Kidney tubule cell (primary cell): ENCODE measurements at places on chromosomes 3 and 15.

- no peak for DNase-seq
Observed at GRCh38 chr3:123782488-123782887, 101.6 kb downstream of the MYLK start.

DNA sequence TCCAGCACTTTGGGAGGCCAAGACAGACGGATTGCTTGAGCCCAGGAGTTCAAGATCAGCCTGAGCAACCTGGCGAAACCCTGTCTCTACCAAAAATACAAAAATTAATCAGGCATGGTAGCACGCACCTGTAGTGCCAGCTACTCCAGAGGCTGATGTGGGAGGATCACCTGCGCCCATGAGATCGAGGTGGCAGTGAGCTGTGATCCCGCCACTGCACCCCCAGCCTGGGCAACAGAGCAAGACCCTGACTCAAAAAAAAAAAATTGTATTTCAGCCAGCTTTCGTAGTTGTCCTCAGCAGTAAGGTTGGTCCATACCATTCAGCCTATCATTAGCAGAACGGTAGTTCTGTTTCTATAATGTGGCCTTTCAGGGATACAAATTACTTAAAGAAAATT, 66.6 kb upstream of the FURIN start:
- DNase-seq: no peak

DNA sequence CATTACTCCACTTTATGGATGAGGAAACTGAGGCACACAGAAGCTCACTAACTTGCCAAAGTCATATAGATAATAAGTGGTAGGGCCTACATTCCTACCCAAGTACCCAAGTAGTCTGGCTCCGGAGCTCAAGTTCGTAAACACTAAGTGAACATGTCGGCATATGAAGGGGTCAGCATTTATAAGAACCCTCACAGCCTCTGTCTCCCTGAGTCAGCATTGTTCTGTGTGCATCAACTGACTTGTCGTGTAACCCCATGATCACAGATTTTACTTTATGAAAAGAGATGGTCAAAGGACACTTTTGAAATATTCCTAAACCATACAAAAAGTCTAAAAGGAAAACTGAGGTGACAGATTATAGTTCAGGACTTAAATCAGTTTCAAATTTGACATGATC, 260.1 kb upstream of the CCDC54 start:
- no peak for DNase-seq

GRCh38 chr3:89268059-89268458, 160.6 kb downstream of the EPHA3 start:
- DNase-seq: no peak

DNA sequence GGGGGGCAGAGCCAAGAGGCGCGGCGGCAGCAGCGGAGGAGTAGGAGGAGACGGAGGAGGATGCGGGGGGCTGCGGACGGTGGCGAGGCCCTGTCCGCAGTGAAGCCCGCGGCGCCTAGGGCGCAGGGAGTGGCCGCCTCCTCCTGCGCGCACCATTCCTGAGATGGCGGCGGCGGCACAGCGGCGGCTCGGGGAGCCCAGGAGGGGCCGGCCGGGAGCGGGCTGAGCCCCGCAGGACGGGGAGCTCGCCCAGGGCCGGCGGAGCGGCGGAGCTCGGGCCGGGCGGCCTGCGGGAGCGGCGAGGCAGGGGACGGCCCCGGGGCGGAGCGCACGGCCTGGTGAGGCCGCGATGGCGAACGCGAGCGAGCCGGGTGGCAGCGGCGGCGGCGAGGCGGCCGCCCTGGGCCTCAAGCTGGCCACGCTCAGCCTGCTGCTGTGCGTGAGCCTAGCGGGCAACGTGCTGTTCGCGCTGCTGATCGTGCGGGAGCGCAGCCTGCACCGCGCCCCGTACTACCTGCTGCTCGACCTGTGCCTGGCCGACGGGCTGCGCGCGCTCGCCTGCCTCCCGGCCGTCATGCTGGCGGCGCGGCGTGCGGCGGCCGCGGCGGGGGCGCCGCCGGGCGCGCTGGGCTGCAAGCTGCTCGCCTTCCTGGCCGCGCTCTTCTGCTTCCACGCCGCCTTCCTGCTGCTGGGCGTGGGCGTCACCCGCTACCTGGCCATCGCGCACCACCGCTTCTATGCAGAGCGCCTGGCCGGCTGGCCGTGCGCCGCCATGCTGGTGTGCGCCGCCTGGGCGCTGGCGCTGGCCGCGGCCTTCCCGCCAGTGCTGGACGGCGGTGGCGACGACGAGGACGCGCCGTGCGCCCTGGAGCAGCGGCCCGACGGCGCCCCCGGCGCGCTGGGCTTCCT, at the start of gene GPR27:
Gene GPR27 (plus strand): TSS at position 155 of the 909 bp plus-strand sequence. CDS start 195 bp downstream, at position 350.
- peak; percentile 56 for DNase-seq

- DNase-seq: peak; percentile 80
Observed at GRCh38 chr3:188111002-188111584, 42.9 kb upstream of the LPP start.

- peak; percentile 89 for DNase-seq
Observed at GRCh38 chr15:84833447-84834228, 16.5 kb downstream of the ALPK3 start.

DNA sequence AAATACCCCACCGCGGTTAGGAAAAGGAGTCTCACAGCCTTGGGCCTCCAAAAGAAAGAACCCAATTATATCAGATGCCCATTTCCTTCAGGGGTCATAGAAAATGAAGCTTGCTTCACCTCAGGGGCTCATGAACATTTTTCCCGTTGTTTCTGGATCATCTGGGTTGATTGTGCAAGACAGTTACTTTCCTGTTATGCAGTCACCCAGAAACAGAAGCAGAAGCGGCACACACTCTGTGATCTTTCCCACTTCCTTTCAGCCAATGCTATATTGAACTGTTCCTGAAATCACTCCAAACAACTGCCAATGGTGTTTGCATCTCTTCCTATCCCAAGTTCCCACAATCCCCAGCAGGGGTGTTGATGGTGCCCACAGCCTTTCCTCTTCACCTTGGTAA, 295.6 kb upstream of the RASGRP1 start:
- DNase-seq: no peak

DNA sequence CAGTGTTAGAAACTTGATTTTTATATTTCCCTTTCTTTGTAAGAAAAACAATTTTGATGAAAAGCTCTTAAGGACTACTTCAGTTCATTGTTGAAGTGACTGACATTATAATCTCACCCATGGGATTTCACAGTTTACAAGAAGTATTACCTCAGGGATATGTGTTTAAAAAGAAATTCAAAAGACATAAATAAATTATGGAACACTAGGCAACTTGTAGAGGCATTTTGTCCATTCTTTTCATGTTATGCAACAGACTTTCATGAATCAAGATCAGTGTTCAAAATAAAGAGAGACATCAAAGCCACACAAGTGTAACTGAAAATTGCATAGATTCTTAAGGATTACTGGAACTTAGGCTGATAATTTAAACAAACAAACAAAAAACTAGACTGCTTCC, 196.8 kb upstream of the AGTR1 start:
- DNase-seq: no peak

GRCh38 chr15:37931321-37931720, 3.1 kb upstream of the TMCO5A start:
- no peak for DNase-seq

- peak; percentile 38 for DNase-seq
Observed at GRCh38 chr3:184155644-184156521, 706 bp downstream of the DVL3 start.

GRCh38 chr3:72855001-72855400, 6.8 kb upstream of the SHQ1 start:
- DNase-seq: no peak

DNA sequence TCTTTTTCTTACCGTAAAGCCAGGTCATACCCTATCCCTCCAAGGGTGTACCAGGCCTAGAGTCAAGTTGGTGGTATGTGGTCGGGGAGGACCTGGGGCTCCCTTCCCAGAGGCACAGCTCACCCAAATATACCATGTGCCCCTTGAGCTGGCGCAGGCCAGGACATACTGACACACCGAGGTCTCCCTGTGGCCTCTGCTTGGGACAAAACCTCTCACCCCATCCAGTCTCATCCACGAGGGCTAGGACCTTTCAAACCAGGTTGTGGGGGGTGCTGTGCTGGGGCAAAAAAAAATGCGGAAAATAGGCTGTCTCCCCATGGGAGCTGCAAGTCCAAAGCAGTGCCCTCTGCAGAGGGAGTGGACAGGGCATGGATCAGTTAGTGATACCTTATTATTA, 22.8 kb downstream of the PTH1R start:
- no peak for DNase-seq

- DNase-seq: no peak
Observed at GRCh38 chr3:17980863-17981262, 238.4 kb upstream of the TBC1D5 start.

GRCh38 chr3:118526758-118527513, 507.7 kb downstream of the IGSF11 start:
- DNase-seq: no peak

GRCh38 chr3:45677033-45677446, 12.2 kb upstream of the SACM1L start:
- DNase-seq: peak; percentile 73

GRCh38 chr15:67185621-67186225, 68.7 kb downstream of the AAGAB start:
- DNase-seq: no peak

DNA sequence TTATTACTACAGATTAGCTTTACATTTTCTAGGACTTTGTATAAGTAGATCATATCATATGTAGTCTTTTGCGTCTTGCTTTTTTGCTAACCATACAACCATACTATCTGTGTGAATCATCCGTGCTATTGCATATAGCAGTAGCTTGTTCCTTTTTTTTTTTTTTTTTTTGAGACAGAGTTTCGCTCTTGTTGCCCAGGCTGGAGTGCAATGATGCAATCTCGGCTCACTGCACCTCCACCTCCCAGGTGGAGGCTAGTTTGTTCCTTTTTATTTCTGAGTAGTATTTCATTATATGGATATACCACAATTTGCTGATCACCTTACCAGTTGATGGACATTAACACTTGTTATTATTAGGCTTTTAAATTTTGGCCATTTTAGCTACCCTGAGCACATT, 54.5 kb upstream of the TBL1XR1 start:
- DNase-seq: no peak
